ENCODE measurements at places on chromosomes 5 and 9.

DNA sequence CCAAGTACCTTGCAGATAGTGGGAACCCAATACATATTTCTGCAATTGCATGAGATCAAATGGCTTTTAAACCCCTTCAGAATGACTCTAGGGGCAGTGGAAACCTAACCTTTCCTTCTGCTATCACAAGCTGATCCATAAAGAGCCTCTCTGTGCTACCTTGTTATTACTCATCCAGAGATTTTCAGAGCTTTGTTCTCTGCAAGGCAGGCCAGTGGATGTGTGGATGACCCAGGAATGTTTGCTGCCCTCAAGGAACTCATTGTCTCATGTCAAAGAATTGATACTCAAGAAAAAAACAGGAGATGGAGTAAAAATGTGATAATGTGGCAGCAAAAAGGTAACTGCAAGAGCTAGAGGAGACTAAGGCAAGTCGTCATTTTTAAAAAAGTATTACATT, 164.1 kb downstream of the HMHB1 start:
- DNase-seq, result no peak

DNA sequence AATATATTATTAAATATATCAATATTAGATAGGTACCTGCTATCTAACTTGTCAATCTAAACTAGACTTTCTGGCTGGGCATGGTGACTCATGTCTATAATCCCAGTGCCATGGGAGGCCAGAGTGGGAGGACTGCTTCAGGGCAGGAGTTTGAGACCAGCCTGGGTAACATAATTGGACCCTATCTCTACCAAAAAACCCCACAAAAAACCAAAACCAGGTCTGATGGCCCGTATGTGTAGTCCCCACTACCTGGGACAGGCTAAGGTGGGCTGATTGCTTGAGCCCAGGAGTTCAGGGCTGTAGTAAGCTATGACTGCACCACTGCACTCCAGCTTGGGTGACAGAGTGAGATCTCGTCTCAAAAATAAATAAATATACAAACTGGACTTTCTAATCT, 55.0 kb downstream of the PJA2 start:
- no peak for DNase-seq

DNA sequence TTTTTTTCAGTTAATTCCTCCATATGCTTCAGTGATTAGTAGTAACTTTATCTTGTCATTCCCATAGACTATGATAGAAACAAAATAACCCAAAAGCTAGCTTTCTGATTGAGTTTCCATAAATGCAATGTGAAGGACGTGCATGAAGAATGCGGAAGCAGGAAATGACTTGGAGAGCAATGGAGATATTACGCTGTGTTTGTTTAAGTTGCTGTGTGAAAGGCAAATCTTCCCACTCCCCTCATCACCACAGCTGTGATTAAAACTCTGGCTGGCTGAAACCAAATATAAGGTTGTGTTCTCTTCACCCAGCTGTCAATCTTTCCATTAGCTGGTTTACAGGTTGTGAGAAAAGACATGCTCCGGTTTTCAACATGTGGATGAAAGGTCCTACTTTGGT, 83.9 kb downstream of the NR2F1-AS1 start:
- DNase-seq, result no peak

- DNase-seq, result no peak
Observed at GRCh38 chr5:131640043-131640856, 5.2 kb upstream of the RAPGEF6 start.

DNA sequence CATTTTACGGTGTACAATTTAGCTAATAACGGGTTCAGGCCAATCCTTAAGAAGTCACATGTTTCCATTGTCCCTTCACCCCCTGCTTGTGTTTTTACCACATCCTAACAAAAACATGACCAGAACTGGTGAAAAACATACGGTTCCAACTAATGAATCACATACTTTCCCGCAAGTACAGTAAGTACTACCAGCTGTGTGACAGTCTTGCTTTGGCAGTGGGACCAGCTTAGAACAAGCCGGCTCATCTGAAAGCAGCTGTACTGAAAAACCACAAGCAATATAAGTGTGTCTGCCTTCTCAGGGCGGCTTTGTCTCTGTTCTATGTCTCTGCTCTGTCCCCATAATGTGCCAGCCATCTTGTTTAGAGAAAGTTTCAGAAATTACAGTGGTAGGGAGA, 242.5 kb downstream of the BNC2 start:
- no peak for DNase-seq

DNA sequence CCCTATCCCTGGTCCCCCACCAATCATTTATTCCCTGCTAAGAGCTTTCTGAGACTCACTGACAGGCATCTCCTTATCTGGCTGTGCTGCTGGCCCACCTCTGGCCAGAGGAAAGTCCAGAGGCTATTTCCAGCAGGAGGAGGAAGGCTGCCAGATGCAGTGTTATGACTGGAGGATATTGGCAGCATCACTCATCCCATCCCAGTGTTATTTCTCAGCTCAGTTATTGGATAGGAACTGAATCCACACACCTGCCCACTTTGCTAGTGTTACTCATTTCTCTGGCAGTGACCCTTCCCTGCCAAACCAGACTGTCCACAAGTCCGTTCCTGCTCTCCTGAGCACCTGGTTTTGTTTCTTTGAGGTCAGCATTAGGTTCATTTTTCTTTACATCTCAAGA, 228.2 kb downstream of the GRIA1 start:
- no peak for DNase-seq

DNA sequence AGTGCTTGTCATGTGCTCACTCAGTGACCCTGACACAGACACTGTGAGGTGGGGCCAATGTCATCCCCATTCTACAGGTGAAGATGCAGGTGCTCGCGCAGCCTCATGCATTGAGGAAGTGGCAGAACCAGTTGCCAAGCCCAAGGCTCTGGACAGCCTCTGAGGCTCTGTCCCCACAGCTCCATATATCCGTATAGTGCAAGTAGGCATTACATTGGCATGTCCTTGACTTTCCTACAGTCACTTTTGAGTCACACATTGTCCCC, 58.8 kb upstream of the ANGPTL2 start:
- no peak for DNase-seq

GRCh38 chr9:95057101-95057500, 260.4 kb downstream of the FANCC start:
- DNase-seq, result no peak

GRCh38 chr5:14239951-14240350, 96.8 kb downstream of the TRIO start:
- no peak for DNase-seq

- no peak for DNase-seq
Observed at GRCh38 chr9:77020413-77021290, 1.2 kb downstream of the FOXB2 start.

DNA sequence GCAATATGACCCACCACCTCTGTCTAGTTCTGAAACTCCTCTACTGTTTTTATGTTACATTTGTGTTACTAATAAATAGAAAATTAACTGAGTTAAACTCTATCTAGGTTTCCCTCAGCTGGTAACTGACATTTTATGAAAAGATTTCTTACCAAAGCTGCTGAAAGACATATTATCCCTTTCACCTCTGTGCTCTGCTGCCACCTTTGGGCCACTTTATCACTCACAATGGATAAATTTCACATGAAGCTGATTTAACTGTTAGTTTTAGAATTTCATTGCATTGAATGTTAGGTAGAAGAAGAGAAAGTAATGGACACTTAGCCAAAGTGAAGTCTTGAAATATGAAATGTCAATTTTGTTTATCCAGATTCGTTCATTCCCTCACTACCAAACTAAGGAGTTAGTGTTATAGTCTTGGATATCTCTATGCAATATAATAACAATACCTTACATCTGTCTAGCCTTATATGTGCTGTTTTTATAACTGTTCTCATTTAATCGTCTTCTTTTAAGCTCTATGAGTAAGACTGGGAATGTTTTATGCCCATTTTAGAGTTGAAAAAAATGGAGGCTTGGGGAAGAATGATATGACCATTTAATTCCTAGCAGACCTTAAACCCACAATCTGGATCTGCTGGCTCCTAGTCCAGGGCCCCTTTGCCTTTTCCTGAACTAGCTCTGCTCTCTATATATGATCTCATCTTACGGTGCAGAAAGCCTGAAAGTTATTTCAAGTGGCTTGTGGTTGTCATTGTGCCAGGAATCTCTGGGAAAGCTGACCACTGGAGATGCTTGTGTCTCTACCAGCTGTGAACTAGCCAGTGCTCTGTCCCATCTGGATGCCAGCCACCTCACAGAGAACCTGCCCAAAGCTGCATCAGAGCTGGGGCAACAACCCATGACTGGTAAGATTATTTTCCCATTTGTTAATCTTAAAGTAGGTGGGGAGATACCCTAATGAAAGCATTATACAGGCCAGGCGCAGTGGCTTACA, 97.1 kb downstream of the GOLPH3 start:
- no peak for DNase-seq

DNA sequence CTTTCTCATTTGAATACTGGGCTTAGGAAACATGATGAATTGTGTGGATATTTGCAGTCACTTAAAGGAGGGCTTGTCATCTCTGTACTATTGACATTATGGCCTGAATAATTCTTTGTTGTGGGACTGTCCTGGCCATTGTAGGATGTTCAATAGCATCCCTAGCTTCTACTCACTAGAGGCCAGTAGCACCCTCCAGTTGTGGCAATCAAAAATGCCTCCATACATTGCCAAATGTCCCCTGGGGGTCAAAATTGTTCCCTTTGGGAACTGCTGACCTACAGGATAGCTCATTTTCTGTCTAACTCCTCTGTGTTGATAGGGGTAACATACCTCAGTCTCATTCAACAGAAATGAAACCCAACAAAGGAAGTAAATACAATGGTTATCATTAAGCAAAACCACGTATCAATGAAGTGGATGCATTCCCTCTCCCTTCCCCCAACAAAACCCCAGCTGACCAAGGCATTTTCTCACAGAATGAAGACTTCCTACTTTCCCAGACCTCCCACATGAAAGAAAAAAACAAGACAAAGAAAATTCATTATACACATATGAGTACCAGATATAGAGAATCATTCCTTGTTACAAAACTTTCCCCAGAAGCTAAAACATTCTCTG, 18.1 kb downstream of the FYB1 start:
- DNase-seq, result no peak

GRCh38 chr9:93332317-93332716, 119.2 kb upstream of the FAM120A start:
- DNase-seq, result no peak

GRCh38 chr9:27337833-27338526, 41.0 kb upstream of the EQTN start:
- no peak for DNase-seq

- no peak for DNase-seq
Observed at GRCh38 chr5:116563736-116564308, 10.8 kb downstream of the SEMA6A start.

DNA sequence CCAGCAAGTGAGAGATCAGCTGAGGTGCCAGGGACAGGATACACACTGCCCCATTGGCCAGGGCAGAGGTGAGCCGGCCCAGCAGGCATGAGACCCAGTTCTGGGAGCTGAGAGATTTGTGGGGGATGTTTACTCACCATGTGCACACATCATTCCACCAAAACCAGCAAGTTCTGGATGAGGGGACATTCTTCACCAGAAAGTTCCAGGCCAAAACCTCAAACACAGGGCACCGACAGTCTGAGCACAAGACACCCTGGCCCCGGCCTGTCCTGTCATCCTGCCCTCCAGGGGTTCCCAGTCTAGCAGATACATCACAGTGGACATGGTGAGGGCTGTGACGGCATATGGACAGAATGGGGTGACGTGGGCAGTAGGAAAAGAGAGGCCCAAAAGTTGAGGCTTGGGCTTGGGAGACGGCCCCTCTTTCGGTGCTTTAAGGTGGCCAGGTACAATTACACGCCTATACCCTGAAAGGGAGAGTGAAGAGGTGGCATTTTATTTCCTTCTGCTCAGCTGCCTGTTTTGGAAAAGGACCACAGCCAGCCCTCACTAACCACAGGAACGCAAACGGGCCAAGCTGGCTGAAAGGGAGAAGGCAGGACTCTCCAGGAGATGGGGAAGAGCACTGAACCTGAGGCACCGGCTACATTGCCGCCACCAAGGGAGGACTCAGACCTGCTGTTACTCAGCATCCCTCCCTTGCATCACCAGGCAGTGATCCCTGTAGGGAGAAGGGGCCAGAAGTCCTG, 64.0 kb downstream of the SHB start:
- no peak for DNase-seq

DNA sequence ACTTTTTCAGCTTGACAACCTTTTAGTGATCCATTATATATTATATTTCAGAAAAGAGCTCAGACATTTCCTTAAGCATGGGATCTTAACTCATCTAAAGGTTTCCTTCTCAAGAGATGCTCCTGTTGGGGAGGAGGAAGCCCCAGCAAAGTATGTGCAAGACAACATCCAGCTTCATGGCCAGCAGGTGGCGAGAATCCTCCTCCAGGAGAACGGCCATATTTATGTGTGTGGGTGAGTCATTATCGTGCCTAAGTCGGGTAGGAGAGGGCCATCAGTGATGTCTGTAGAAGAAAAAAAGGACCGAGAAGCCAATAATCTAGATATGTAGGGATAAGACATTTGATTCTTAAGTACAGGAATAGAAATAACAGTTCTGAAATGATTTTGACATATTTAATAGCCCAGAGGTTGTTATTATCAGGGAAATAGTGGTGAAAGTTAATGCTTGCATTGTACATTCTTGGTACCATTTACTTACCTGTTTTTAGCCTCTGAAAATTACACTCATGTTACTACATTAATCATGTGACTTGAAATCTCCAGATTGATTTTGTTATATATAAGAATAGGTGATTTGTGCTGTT, 28.2 kb downstream of the MTRR start:
- no peak for DNase-seq

DNA sequence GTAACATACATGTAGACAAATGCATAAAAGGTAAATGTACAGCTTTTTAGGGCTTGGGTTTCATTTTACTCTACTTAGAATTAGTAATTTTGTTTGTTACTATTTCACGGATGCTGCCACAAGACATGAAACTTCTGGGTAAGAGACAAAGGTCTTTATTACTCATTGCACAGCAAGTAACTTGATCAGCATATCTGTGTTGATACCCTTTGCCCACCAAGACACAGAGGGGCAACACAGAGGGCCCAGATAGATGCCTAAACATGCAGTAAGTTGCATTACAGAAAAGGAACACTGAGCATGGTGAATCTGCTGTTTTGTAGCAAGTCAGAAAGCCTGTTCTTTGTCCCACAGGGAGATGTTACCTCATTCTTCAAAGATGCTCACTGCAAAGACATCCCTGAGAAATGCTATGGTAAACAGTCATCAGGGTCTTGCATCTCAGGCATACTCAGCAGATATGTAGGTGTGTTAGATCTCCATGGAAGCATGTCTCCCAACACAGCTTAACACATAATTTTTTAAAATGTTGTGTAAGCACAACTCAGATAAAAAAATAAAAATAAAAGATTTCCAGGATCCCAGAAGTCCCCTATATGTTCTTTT, 10.3 kb downstream of the ITGA2 start:
- DNase-seq, result no peak

GRCh38 chr5:67012171-67012570, 184.4 kb downstream of the CD180 start:
- DNase-seq, result no peak

DNA sequence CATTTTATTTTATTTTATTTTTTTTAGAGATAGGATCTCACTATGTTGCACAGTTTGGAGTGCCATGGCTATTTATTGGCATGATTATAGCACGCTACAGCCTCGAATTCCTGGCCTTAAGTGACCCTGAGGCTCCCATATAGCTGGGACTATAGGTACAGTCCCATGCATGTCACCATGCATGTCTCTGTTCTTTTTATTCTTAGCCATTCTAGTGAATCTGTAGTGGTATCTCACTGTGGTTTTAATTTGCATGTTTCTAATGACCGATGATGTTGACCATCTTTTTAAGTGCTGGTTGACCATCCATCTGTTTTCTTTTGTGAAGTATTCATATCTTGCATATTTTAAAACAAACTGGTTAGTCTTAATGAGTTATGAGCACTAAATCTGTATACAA, 76.1 kb downstream of the SLC44A1 start:
- DNase-seq, result no peak

Measured in NCI-H1436 treated with DMSO at 0.1 percent for 48 hours (cell line).